Progenitor cell of endocrine pancreas (in vitro differentiated cells): ENCODE measurements at places on chromosomes 12 and 14.

DNA sequence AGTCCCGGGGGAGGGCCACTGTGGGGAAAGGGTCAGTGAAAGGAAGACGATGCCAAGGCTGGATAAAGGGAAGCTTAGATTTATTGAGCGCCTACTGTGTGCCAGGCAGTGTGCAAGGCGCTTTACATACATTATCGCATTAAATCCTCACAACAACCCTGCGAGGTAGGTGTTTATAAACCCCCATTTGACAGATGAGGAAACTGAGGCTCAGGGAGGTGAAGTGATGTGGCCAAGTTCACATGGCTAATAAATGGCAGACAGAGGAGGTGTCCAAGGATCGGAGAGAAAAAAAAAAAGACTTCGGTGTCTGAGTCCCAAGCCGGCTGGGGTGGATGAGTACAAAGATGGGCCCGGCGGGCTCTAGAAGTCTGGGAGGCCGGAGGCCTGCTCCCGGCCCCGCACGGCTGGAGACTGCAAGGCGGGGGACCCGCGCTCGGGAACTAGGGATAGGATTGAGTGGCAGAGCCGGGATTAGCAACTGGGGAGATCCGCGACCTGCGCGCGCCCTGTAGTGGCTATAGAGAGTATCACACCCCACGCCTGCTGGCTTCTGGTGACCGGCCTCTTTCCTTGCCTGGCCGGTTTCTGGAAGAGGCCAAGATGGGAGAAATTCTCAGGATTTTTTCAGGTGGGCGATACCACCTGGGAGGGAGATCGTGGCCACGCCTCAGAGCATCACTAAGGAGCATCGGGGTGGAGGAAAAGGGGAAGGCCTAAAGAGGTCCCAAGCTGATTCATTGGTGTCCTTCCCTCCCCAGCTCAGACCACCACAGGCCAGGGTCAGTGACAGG is 3.9 kb downstream of the DDN start:
- DNase-seq, result peak; percentile 75

GRCh38 chr12:95623554-95624170 is 72.4 kb upstream of the USP44 start:
- DNase-seq, result peak; percentile 14

DNA sequence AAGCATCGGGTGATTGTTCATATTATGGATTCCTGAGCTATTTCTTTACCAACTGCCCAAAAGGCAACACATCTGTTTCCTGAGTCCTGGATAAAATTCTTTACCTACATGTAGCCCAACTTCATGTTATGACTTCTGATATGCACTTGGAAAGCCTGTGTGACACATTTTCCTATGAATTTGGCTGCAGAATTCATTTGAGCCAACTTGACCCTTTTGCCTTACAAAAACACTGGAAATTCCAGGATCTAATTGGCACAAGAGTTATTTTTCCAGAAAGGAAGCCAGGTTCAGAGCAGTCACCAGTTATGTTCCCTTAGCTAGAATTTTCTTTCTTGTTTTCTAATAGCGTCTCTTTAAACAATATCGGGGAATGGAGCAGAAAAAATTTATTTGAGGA is 202.5 kb upstream of the LRIG3 start:
- no peak for DNase-seq

- no peak for DNase-seq
Observed at GRCh38 chr14:103656031-103656755, 27.2 kb downstream of the KLC1 start.

DNA sequence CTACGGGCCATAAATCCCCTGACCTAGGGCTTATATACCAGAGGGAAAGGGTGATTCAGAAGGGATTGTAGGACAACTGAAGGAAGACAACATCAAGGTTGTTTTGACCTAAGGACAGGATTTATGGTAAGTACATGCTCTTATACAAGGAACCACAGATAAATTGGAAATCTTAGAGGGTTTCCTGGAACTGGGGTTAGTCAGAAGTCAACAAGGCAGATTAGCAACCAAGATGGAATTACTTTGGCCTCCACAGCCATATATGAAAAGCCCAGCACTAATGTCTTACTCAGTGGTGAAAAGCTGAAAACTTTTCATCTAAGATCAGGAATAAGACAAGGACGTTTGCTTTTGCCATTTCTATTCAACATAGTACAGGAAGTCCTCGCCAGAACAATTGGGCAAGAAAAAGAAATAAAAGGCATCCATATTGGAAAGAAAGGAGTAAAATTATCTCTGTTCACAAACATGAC is 5.4 kb downstream of the TMBIM4 start:
- no peak for DNase-seq
